Stimulated activated memory B cell treated with anti-CD40 and anti-IgM and Interleukin-4, amounts not matched to agents 10 μg/mL and 1 μg/mL and 100 μg/mL, for 72 hours (primary cell): ENCODE measurements at places on chromosomes 2 and 18.

- no peak for ATAC-seq
Measured at GRCh38 chr2:2263196-2263829, 67.8 kb downstream of the MYT1L start.

DNA sequence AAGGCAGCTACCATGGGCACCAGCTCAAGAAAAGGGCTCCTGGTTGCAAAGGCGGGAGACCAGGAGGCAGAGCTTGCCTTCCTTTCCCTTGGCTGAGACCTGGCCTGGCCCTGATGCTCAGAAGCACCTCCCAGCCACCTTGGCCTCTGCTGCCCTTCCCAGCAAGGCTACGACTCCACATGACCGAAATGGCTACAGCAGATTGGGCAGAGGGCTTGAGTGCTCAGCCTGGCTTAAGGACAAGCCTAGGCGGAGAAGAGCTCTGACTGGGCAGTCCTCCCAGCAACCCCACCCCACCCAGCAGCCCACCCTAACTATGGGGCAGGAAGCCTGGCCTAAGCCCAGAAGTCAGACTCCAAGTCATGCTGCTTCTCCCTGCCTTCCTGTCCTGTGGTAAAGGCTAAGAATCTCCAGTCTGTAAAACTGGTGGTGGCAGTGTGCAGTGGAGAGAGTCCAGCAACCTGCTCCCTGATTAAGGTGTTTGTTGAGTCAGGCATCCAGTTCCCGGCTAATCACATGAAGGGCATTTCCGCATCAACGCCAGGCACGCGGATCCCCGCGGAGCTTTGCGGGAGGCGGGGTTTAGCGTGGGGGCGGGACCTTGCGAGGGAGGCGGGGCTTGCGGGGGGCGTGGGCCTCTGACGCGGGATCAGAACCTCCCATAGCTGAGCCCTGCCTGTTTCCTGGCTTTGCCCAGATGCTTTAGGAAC is 256.0 kb downstream of the BCL11A start:
- no peak for ATAC-seq

DNA sequence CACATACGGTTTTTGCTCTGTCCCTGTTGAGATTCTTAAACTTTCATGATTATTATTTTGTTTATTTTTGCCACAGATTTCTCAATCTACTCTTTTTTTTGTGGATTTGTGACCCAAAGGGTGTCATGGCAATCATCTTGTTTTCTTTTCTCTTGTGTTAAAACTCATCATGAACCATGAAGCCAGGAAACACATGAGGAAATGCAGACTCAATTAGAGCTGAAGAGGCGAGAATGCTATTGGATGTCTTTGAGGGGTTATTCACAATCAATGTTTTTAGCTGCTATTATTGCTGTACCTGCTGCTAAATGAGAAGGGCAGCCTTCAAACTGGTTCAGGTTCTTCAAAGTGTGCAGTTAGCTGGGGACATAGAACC is 99.5 kb upstream of the MMADHC start:
- ATAC-seq = no peak

DNA sequence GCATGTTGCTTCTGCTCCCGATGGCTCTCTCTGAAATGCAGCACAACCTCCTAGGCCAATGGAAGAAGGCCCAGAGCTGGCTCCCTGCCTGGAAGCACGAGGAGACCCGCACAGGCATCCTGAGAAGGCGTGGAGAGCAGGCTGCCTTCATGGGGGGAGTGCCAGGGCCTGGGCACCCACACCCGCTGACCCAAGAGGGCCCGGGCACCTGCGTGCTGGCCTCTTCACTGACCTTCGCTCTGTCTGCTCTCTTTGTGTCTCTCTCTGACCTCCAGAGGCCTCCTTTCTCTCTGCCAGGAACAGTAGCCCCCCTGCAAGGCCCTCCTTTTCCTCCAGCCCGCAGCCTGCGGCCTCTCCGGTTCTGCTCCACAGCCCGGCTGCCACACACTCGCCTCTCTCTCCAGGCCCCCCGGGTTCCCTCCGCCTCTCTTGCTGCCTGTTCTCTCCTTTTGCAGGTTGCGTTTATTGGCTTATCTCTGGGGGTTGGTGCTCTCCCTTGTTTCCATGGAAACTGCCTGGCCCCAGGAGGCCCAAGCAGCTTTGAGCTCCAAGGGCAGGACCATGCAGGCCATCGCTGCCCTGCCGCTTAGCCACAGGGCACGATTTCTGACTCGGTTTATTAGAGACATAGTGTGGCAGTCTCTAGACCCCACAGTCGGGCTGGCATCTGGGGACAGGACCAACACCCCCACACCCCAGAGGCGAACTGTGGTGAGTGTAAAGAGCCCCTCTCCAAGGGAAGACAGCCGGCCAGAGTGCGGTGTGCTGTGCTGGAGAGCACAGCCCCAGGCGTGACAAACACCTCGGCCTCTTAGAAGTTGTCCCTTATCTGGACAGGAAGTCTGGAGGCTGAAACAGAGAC is 1.7 kb downstream of the MZT2B start:
- ATAC-seq = no peak

DNA sequence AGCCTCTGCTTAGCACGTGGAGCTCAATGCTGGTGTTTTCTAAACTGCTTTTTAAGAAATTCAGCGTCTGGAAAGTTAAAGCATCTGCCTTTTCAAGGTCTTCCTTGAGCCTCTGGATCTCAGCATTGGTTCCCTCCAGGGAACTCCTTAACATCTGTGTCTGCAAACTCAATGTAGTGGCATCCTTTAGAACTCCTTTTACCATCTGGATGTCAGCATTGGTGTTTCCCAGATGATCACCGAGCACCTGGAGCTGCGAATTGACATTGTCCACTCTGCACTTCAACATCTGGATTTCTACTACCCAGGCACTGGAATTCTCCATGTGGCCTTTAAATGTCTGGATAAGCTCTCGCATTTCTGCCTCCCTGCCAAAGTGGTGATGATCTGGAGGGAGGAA is 3.7 kb downstream of the CLEC4F start:
- no peak for ATAC-seq

DNA sequence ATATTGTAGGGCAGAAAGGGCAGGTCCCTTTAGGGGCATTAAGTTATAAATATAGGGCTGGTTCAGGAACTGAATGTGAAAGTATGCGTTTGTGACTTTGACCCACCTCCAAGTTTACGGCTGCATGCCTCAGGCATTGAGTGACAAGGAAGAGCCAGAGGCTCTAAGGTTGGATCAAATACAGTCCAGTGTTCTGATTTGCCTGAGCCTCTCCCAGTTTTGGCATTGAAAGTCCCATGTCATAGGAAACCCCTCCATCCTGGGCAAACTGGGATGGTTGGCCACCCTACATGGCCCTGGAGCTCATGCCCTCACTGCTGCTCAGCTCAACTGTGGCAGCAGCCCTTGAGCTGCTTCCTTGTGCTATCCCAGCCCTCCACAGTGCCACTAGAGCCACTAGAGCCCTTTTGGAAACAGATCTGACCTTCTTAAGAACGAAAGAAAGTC is 29.9 kb downstream of the HK2 start:
- no peak for ATAC-seq

GRCh38 chr2:170350929-170351826 is 173.2 kb downstream of the MYO3B start:
- ATAC-seq = no peak

- no peak for ATAC-seq
Measured at GRCh38 chr2:179234658-179235240, 29.9 kb downstream of the SESTD1 start.

DNA sequence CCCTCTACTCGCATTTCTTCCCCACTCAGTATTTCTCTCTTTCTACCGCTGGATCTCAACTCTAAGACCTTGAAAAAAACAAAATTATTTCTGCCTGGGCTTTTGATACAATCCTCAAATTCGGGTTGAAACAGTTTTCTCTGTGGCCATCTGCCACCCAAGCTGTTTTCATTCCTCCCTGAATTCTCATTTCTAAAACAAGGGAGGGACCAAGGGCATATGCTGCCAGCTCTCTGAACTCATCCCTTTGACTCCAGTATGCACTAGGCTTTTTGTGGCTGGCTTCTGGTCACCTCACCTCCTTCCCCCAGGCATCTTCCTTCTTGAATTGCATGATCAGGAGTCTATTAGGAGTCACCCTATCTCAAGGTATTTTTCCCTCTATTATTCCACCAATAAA is 49.5 kb downstream of the CCDC148 start:
- no peak for ATAC-seq

GRCh38 chr2:143087033-143087432 is 42.2 kb upstream of the ARHGAP15 start:
- ATAC-seq = no peak

DNA sequence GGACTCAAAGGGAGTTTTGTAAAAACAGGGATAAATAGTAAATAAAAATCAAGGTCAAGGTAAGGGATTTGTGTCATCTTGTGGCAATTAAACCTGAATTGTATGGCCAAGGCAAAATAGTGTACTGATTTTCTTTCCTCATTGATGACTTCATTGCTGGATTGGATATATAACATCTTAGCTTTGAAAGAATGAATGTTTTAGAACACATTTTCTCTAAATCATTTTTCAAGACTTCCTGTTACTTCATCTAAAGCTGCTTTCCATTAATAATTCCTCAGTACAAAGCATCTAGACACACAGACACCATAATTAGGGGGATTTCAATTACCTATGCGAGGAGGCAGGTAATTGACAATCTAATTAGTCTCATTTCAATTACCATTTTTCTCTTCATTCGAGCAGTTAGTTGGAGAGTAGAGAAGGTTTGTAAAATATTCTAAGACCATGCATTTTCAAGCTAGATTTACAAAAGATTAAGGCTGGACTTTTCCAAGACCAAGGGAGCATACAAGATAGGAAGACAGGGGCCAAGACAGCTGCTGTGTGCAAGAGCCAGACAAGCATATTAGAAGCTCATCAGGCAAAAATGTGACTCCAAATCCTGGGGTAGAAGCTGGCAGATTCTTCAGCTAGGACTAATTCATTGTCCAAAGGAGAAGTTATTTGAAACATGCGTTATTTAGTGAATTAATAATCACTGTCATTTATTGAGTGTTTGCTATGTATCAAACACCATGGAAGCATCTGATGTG is 253.6 kb downstream of the EPHA4 start:
- ATAC-seq = no peak

GRCh38 chr2:177902395-177903163 is 170.0 kb downstream of the PDE11A start:
- no peak for ATAC-seq

GRCh38 chr2:205086662-205087061 is 541.4 kb downstream of the PARD3B start:
- ATAC-seq = no peak

DNA sequence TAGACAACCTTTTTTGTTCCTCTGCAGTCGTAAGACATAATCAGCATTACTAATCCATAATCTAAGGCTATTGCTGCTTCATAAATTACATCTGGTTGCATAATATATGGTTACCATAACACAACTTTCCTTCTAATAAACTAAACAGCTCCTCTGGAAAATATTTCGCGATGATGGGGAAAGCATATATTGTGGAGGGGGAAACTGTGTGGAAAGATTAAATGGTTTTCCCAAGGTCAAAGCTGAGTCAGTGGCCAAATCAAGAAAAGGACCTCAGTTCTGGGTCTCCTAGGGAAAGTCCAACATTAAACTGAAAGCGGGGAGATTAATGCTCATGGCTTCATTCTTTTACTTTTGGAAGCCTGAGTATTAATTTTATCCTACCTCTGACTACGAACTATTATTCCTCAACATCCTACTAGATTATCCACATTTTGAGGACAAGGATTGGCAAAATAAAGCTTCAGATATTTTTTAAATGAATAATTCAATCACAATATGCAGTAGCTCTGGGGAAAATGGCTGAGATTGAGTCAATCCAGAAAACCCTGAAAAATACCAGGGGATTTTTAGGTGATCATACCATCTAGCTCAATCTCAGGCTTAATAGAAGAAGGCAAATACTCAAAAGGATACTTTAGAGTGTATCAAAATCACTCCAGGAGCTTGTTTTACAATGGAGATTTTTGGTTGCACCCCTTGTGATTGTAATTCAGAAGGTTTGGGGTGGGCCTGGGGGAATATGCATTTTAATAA is 33.8 kb upstream of the STK17B start:
- peak; percentile 70 for ATAC-seq

GRCh38 chr2:226130192-226130591 is 669.4 kb downstream of the IRS1 start:
- no peak for ATAC-seq

GRCh38 chr18:49141491-49141890 is 190.7 kb upstream of the SMAD7 start:
- no peak for ATAC-seq

DNA sequence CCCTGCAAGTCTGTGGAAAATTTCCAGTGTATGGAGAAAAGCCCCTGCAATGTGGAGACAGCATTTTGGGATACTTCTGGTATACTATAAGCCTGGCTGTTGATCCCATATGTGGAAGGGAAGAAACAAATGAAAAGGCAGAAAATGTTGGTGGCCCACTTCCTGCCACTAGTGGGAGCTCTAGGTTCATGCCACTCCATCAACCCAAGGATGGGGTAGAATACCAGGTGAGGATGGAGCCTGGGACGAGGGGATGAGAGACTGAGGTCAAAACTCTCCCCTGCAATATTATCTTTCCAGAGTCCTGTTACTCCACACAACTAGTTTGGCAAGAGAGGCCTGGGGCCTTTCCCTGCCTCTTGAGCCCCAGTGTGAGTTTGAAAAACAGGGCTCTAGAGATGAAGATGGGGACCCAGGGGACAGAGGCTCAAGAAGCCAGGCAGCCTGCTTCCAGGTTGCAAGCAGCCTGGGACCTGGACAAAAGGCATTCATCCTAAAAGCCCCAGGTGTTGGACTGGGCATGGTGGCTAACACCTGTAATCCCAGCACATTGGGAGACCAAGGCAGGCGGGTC is 31.9 kb downstream of the BMP10 start:
- no peak for ATAC-seq

DNA sequence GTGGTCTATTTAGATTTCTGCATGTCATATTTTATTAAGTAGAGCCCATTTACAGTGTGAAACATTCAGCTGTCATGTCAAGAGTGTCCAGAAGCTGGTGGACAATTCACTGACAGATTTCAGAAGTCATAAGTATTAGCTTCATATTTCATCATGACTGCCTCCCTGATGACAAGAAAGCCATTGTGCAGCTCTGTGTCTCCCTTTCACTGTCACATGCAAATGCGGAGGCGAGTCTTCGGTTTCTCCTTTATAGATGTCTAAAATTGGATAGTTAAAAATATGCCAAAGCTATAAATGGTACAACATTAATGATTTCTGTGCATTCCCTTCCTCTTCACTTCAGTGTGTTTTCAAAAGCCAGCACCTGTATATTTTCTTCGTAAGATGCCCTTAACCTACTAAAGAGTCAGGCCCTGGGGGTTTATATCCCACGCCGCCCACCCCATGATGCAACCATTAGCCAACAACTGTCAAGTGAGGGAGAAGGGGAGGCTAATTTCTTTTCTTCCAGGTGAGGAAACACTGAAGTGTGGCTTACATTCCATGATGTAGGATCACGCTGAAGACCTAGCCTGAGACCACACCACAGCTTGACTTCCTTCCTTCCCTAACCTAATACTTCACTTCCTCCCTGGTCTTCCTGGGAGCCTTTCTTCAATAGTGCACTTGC is 99.6 kb upstream of the DDX18 start:
- no peak for ATAC-seq
